Activated CD8-positive, alpha-beta memory T cell treated with anti-CD3 and anti-CD28 coated beads for 1 hour (primary cell): ENCODE measurements at places on chromosomes 3 and 15.

- no peak for DNase-seq
Observed at GRCh38 chr15:44145495-44145894, 49.6 kb downstream of the FRMD5 start.

DNA sequence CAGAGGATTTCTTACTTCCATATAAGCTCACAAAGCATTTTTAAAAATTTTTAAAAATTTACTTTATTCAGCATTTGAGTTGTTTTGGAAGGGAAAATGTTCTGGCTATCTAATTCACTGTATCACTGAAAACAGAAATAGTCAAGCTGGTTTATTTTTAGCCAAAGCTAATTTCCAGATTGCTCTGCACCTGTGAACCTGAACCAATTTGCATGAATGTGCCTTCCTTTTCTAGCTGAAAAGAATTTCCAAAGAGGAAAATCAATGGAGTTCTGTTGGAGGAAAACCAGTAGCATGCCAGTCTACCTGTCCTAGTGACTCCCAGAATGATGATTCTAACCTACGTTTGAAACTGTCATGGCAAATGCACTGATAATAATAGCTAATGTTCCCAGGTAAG is 134.2 kb upstream of the LIPC start:
- DNase-seq = no peak

DNA sequence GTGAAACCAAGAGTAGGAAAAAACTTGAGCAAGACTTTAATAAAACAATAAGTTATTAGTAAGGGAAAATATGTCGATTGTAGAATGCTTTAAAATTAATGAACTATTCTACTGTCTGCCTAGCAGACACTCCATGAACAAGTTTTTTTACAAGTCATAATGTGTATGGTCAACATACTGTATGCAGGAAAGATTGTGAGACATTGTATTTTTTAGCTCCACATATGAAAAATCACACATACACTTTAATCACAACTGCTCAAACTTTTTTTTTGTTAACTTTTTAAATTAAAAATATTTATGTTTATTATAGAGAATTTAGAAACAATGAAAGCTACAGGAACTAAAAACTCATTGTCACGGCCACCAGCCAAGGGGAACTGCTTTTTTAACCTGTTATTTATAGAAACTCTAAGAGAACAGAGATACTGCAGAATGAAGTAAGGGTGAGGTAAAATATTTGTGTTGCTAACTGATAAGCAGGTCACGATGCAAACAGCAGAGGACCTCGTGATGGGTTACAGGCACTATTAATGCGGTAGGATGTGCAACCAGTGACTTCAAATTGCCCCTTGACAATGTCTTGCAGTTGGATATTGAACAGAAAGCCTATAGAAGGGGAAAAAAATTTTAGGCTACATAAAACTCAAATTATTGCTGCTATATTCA is 53.0 kb downstream of the THSD4 start:
- no peak for DNase-seq

- no peak for DNase-seq
Observed at GRCh38 chr15:89329329-89330084, 5.1 kb downstream of the POLG start.

GRCh38 chr3:42503251-42503924 is 945 bp downstream of the VIPR1 start:
- DNase-seq = no peak

- no peak for DNase-seq
Observed at GRCh38 chr15:51083641-51084166, 11.0 kb downstream of the TNFAIP8L3 start.
